ENCODE measurements at places on chromosomes 12 and 14.

DNA sequence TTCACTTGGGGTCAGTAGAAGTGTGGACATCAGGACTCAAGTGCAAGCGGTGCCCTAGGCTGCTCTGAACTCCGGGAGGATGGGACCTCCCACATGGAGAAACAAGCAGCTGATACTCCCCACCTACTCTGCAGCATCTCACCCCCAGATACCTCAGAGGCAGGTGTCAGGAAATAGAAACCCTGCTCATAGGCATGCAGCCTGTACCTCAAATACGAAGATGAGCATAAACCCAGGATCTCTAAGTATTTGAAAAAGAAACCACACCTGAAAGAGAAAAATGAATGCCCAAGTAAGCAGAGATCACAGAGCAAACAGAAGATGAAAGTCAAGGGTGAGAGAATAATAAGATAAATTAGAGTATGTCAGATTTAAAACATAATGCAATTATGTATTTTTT lies 75.6 kb upstream of the WSCD2 start:
- no peaks in the 10 kb centered on the region for H3K27me3 ChIP-seq
- H3K4me1 ChIP-seq = no peaks in the 10 kb centered on the region
- no peak overlapping the region for H3K4me3 ChIP-seq
- DNase-seq = no peak
- no peak overlapping the region for H3K27ac ChIP-seq
- H3K36me3 ChIP-seq = no peaks in the 10 kb centered on the region

DNA sequence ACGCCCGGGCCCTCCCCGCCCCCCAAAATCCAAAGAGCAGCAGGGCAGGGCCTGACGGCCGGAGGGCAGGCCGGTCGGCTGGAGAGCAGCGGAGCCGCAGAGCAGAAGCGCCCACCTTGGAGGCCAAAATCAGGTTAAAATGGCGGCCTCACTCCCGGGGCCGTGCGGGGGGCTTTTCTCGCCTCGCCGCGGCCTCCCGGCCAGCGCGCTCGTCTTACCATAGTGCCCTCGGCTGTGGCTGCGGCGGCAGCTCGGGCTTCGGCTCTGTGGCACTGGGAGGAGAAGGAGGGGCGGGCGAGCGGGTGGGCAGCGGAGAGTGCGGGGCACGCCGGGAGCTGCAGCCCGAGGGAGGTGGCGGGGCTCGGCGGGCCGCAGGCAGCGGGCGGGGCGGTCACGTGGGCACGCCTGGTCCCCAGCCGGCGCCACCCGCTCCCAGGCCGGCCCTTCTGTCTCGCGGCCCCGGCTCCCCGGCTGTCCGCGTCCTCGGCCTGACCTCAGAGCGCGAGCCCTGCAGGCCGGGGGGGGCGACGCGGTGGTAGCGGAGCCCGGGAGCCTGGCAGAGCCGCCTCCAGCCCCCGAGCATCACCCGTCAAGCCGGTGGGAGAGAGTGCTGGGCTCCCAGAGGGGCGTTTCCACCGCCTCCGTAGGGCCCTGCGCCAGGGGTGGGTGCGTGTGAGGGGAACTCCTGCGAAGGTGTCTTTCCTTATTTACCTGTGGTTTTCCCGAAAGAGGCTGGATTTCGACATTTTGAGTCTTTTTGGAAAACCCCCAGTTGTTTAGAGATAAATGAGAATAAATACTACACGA lies at the start of gene CFL2:
Gene CFL2 (minus strand): TSS at position 274 of the 807 bp plus-strand sequence. CDS start 53 bp downstream, at position 221.
- peak within 1 kb of the TSS; percentile 95 for H3K27ac ChIP-seq
- H3K4me3 ChIP-seq = peak within 1 kb of the TSS; percentile 69
- H3K27me3 ChIP-seq = no peaks in the 10 kb centered on the region

DNA sequence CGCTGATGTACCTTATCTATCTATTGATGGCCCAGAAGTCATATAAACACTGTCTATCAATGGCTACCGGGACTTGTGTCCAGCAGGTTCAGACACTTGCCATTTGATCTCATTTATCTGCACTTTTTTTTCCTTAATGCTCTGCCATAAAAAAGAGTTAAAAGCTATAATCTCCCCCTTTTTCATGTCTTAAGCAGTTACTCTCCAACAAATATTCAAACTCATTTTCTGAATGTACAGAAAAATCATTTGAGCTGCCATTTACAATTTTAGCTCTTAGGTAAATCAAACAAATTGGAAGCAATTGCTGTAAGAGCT lies 101.4 kb downstream of the SLC8A3 start:
- H3K27me3 ChIP-seq = peaks cover 11% of the 10 kb centered on the region
- H3K36me3 ChIP-seq = no peaks in the 10 kb centered on the region
- H3K27ac ChIP-seq = no peak overlapping the region

GRCh38 chr14:92033906-92034687 lies 5.8 kb downstream of the TRIP11 start:
- H3K27me3 ChIP-seq = no peaks in the 10 kb centered on the region
- no peak overlapping the region for H3K4me3 ChIP-seq
- no peak overlapping the region for H3K27ac ChIP-seq
- peaks cover 12% of the 10 kb centered on the region for H3K36me3 ChIP-seq
- DNase-seq = no peak
- H3K4me1 ChIP-seq = peaks cover 35% of the 10 kb centered on the region

GRCh38 chr14:89870316-89870715 lies 84.2 kb downstream of the EFCAB11 start:
- no peaks in the 10 kb centered on the region for H3K4me1 ChIP-seq
- H3K27me3 ChIP-seq = no peaks in the 10 kb centered on the region
- H3K4me3 ChIP-seq = no peak overlapping the region
- no peaks in the 10 kb centered on the region for H3K36me3 ChIP-seq
- DNase-seq = no peak

GRCh38 chr14:90999299-90999698 lies 61.1 kb downstream of the RPS6KA5 start:
- no peaks in the 10 kb centered on the region for H3K4me1 ChIP-seq
- H3K27me3 ChIP-seq = no peaks in the 10 kb centered on the region
- H3K27ac ChIP-seq = no peak overlapping the region

- no peak for DNase-seq
- H3K27me3 ChIP-seq = no peaks in the 10 kb centered on the region
- peaks cover 27% of the 10 kb centered on the region for H3K36me3 ChIP-seq
- no peaks in the 10 kb centered on the region for H3K4me1 ChIP-seq
- no peak overlapping the region for H3K27ac ChIP-seq
Observed at GRCh38 chr14:64035143-64035542, 182.3 kb downstream of the SYNE2 start.

- no peak overlapping the region for H3K27ac ChIP-seq
- DNase-seq = peak; percentile 73
- H3K27me3 ChIP-seq = no peaks in the 10 kb centered on the region
- H3K36me3 ChIP-seq = no peaks in the 10 kb centered on the region
- peaks cover 45% of the 10 kb centered on the region for H3K4me1 ChIP-seq
Observed at GRCh38 chr12:124758266-124759220, 105.1 kb downstream of the SCARB1 start.

GRCh38 chr14:91835197-91835919 lies 32.0 kb downstream of the TC2N start:
- peaks cover 6% of the 10 kb centered on the region for H3K4me1 ChIP-seq
- peak overlapping the region; percentile 95 for H3K27ac ChIP-seq
- no peak for DNase-seq

- H3K4me1 ChIP-seq = peaks cover 26% of the 10 kb centered on the region
- H3K36me3 ChIP-seq = peaks cover 47% of the 10 kb centered on the region
- H3K27me3 ChIP-seq = no peaks in the 10 kb centered on the region
- H3K4me3 ChIP-seq = no peak overlapping the region
Observed at GRCh38 chr12:55820679-55821078, 2.8 kb downstream of the ORMDL2 start.
